Dorsolateral prefrontal cortex (tissue), 122 donors: ENCODE measurements at places on chromosomes 5 and 9.

DNA sequence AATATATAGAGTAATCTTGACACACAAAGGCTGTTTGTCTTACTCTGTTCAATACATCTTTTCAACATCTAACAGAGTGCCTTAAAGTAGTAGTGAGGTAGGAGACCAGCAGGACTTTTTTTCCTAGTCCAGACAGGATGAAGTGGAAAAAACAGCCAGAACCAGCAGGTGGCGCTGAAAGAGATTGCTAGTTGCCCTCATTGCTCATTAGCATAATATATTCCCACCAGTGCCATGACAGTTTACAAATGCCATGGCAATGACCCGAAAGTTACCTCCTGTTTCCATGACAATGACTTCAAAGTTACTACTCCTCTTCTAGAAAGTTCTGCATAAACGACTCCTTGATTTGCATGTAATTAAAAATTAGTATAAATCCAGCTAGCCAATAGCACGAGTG, 387.4 kb downstream of the ACTL7B start:
- DNase-seq: no peak

DNA sequence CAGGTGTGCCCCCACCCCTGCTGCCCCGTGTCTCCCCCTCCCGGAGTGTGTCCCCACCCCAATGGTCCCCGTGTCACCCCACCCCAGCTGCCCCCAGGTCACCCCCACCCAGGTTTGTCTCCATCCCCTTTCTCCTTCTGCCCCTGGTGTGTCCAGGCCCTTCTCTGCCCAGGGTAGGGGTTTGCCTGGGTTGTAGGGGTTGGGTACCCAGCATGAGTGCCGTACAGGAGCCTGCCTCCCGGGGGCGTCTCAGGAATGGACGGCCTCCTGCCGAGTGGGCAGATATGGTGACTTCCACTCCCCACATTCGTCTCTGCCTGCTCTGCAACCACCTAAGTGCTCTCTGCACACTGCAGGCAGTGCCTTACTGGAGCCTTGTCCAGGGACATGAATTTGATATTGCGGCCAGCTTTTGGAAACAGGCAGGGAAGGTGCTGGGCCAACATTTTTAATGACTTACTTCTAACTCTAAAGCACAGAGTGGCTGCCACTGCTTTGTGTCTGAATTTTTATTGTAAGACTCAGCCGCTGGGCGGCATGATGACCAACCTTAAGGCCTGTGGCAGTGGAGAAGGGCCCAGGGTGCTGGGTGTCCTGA, 6.7 kb downstream of the LRRC14B start:
- no peak for DNase-seq

- DNase-seq: no peak
Measured at GRCh38 chr5:143674469-143674786, 137.5 kb upstream of the HMHB1 start.

DNA sequence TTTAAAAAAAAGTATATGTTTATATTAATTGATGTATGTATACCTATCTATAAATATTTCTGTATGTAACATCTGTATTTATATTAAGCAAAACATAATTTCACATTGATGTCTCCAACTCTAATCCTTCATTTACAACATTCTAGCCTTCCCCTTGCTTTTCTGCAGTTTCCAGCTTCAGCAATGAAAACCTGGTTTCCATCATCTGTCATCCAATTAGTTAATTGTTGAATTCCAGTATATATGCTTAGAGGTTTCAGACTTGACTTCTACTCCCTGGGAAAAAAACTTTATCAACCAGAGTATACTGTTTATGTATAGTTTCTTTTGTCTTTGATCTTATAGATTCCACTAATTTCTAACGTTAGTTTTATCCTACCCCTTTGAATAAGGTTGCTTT, 38.4 kb downstream of the NMUR2 start:
- DNase-seq: no peak

DNA sequence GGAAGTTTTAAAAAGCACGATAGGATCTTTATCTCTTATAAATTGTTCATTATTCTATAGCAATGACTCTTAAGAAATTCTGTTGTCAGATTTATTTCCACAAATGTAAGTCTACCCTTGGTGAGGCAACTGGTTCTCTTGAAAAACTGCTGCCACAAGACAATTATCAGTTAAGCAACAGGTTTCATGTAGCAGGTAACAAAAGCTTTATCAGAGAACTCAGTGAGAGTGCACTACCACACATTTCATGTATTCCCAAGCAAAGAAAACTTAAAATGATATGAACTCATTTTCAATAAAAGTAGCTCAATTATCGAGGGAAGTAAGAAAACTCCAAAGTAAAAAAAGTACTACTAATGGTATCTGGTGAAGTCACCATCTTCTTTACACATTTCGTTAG, 9.4 kb downstream of the NR6A1 start:
- no peak for DNase-seq

- no peak for DNase-seq
Measured at GRCh38 chr9:136645903-136646754, 16.6 kb upstream of the EGFL7 start.

GRCh38 chr5:55568654-55569512, 34.1 kb upstream of the PLPP1 start:
- DNase-seq: no peak
